Hematopoietic multipotent progenitor cell treated with erythropoietin and hydrocortisone succinate and interleukin-3 and kit ligand, for 15 days (in vitro differentiated cells): ENCODE measurements at places on chromosomes 13 and 19.

DNA sequence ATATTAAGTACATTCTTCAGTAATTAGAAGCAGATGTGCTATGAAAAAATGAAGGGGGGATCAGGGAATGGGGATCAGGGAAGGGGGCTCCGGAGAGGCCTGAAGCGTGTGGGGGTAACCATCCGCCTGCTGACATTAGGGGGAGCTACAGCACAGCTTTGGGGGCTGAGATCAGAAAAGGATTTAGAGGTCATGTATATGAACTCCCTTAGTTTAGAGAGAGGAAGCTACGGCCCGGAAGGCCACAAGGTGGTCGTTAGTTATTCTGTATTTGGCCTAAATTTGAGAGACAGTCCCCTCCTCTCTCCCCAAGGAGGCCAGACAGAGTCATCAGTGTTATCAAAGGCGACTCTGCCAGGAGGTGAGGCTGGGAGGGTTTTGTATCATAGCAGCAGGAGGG, 99.0 kb downstream of the TM9SF2 start:
- DNase-seq: peak; percentile 8

DNA sequence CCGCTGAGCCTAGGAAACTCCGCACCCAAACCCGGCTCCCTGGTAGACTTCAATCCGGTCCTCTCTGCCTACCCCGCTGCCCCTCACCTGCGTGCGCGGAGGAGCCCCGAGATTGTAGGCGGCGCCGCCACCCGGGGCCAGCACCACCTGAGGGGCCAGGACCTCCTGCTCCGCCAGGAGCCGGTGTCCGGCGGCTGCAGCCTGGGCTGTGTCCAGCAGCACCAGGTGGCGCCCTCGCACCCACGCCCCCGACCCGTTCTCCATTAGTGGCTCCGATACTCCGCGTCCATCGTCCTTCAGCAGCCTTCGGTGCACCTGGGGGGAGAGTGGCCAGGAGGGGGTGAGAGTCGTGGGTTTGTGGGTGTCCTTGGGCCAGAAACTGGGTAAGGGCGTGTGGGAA, 18.5 kb downstream of the MAN2B1 start:
- DNase-seq: no peak

GRCh38 chr19:54165222-54165621, 5.7 kb upstream of the LENG1 start:
- DNase-seq: no peak

- no peak for DNase-seq
Observed at GRCh38 chr19:13036366-13036976, 41.2 kb downstream of the NFIX start.

- DNase-seq: no peak
Observed at GRCh38 chr13:60152904-60153303, 10.8 kb downstream of the DIAPH3 start.

GRCh38 chr19:45355910-45356309, 14.5 kb downstream of the ERCC2 start:
- peak; percentile 41 for DNase-seq

DNA sequence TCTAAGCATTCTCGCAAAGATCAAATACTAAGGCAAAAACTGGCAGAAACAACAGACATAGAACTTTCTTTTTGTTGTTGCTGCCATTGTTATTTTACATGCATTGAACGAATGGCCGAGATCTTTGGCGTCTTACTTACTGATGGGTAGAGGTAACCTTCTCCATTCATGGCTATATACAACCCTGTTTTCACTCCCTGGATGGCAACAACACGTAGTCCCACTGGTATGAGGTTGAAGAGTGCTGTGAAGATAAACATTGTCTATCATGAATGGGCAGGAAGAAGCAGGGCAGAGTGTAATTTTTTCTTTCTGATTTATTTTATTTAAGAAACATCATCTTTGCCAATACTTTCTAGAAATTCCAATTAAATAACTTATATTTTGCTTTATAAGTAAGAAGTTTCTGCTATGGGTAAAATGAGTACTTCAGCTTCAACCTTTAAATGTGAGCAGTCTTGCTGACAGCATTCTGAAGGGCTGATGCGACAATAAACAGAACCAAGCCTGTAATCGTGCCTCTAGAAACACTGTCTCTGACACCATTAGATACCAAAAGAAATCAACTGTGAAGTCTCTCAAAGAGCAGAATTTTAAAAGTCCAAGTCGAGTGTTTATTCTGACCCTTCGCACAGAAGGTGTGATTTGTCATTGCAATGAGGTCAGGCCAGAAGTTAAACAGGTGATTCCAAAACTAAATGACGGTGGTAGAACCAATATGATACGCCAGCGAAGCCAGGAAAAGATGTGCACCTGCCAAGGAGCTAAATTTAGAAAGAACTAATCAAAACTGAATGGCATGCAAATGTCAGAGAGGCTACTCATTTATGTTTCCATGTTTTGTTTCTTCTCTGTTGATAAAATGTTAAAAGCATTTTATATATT, 416.4 kb downstream of the ITGBL1 start:
- DNase-seq: no peak

DNA sequence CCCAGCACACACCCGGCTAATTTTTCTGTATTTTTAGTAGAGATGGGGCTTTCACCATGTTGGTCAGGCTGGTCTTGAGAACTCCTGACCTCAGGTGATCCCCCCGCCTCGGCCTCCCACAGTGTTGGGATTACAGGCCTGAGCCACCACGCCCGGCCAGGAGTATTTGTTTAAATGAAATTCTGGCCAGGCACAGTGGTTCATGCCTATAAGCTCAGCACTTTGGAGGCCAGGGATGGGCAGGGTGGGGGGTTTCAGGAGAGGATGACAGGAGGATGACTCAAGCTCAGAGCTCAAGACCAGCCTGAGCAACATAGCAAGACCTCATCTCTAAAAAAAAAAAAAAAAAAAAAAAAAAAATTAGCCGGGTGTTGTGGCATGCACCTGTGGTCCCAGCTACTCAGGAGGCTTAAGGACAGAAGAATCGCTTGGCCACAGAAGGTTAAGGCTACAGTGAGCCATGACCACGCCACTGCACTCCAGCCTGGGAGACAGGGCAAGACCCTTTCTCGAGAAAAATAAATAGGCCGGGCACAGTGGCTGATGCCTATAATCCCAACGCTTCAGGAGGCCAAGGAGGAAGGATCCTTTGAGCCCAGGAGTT, 8.2 kb upstream of the DHDH start:
- DNase-seq: no peak

DNA sequence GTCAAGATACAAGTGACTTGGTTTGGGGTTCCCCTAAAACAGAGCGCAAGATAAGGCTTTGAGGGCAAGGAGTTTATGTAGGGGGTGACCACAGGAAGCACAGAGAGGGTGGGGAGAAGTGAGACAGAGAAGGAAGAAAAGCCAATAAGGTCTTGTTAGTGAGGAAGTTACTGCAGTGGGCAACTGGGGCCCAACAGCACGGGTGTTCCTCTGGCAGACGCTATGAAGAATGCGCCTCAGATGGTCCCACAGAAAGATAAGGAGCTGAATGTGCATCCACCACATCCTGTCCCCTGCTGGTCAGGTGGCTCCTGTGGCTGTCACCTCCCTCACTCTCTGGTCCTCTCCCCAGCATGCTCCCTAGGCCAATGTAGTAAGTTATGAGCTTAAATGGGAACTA, 333.5 kb downstream of the TSHZ3 start:
- no peak for DNase-seq

- no peak for DNase-seq
Observed at GRCh38 chr19:10293637-10294367, 4.0 kb downstream of the ICAM5 start.

- no peak for DNase-seq
Observed at GRCh38 chr13:38879278-38879677, 111.4 kb downstream of the STOML3 start.

DNA sequence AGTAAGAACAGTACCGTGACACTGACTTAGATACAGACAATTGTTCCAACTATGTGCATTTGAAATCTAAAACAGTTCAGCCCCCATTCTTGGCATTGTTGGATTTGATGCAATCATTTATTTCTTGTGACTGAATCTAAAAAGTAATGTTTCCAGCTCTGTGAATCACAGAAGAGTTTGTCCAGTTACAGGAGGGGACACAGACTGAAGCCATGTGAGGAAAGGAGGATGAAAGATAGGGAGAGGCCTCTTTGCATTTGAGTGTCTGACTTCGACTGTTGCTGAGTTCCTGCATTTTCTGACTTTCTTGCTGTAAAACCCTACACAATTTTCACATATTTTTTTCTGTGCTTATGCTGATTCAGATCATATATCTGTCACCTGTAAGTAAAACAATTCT, 179.3 kb upstream of the PCDH17 start:
- DNase-seq: no peak

DNA sequence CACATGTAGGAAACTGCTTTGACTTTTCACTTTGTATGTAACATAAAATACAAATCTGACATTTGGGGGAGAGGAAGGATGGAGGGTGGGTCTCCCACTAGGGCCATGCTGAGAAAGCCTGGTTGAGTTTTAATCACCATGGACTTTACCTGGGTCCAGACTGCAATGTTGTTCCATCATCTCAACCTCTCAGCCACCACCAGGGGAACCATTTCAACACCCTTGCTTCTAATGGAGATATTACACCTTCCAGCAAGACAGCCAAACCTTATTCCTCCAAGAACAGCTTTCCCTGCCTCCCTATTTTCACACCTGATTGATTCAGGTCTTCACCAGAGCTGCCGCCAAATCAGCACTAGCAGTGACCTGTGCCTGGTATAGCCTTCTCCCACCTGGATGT, 56.0 kb downstream of the ZAR1L start:
- DNase-seq: no peak

DNA sequence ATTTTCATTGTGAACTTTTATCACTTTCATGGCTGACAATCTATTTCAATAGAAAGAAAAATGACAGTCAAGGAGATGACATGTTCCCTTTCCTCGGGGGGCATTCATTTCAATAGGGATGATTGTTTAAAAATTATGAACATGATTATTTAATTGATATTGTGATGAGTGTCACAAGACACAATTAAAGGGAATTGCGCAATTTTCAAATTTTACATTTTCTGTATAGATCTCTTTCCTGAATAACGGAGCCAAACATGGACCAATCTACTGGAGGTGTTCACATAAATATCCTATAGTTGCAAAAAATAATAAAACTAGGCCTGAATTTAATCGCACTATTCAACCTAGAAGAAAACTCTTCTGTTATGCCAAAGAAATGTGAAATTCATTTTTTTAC, 1274.6 kb downstream of the SLITRK5 start:
- DNase-seq: no peak

DNA sequence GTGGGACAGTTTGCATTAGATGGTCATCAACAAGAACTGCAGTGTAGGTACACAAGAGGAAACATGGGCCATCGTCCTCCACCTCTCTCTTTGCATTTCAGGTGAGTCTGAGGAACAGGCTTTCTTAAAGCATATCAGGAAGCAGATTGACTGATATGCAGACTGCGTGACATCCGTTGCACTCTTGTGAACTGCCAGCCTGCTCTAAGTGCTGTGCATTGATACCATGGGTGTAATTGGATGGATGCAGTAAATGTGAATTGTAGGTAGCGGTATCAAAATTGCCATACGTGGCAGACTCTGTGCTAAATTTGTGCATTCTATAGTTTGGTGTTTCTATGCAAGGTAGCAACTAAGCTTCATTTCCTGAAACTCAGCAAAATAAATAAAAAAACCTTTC, 1008.3 kb downstream of the EFNB2 start:
- DNase-seq: no peak

- no peak for DNase-seq
Observed at GRCh38 chr19:38023671-38024541, 116.9 kb downstream of the SIPA1L3 start.

DNA sequence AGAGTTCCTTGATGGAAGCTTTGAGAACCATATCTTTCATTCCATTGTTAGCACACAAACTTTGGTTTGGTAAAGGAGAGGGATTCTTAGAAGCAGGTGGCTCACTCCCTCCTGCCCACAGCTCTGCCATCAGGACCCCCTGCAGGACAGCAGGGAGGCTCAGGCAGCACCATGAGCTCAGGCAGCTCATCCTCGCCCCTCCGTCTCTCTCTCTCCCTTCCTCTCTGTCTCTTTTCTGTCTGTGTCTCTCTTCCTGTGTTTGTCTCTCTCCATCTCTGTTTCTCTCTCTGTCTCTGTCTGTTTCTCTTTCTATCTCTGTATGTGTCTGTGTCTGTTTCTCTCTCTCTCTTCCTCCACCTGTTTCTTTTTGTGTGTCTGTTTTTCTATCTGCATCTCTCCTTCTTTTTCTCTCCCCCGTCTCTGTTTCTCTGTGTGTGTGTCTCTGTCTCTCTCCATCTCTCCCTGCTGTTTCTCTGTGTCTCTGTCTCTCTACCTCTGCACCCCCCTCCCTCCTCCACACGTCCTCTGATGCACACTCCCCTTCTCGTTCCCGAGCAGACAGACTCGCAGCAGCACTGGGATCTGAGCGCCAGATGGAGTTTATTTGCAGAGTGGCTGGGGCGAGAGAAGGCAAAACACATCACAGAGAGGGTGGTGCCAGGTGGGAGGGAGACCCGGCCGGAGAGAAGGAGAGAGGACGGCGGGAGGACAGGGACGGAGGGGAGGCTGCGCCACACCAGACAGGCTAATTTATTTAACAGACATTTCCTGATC, 8.7 kb downstream of the SBK2 start:
- DNase-seq: no peak

DNA sequence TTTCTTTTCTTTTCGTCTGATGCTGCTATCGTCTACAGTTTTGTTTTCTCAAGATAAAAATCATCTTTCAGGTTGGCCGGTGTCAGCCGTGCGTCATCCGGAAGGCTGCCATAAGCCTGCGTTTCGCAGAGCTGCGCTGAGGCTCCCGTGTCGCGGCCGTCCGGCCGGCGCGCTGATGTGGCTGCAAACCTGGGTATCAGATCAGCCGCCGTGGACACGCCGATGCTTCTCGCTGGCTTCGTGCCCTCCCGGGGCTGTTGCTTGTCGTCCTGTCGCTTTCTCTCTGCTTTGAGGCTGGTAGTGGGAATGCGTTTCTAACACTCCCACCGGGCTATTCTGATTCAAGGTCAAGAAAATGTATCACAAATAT, 45.9 kb upstream of the TFDP1 start:
- no peak for DNase-seq

- no peak for DNase-seq
Observed at GRCh38 chr13:73224703-73225102, 165.9 kb downstream of the KLF5 start.

- DNase-seq: no peak
Observed at GRCh38 chr13:107867701-107868661, 347.4 kb downstream of the LIG4 start.

DNA sequence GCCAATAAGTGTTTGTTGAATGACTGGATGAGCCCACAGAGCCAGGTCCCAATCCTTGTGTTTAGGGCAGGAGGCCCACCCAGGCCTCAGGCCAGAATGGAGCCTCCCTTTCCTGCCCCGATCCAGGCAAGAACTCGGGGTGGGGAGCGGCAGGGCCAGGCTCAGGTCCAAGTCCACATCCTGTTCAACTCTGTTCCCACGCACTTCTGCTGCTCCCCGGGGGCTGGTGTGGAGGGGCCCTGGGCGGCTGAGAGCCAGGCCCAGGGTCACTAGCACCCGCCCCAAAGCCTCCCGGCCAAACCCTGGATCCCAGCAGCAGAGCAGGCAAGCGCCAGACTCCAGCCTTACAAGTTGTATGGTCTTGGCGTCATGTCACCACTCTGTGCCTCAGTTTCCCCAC, 8.0 kb downstream of the ANGPTL8 start:
- no peak for DNase-seq

DNA sequence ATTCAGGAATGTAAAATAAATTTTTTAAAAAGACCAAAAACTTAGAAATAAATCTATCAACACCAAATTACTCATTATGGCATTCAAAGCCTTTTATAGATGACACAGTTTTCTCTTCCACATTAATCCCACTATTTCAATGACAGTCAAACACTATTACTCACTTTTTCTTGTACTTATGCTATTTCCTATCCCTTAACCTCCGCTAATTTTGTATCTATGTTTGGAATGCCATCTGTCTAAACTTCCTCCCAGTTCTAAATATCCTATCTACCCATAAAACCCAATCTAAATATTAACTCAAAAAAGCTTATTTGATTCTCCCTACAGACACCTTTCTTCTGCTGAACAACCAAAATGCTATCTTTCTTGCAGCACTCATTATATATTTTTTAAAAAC, 203.5 kb downstream of the ENOX1 start:
- DNase-seq: no peak
